ENCODE measurements at places on chromosomes 1 and 21.

DNA sequence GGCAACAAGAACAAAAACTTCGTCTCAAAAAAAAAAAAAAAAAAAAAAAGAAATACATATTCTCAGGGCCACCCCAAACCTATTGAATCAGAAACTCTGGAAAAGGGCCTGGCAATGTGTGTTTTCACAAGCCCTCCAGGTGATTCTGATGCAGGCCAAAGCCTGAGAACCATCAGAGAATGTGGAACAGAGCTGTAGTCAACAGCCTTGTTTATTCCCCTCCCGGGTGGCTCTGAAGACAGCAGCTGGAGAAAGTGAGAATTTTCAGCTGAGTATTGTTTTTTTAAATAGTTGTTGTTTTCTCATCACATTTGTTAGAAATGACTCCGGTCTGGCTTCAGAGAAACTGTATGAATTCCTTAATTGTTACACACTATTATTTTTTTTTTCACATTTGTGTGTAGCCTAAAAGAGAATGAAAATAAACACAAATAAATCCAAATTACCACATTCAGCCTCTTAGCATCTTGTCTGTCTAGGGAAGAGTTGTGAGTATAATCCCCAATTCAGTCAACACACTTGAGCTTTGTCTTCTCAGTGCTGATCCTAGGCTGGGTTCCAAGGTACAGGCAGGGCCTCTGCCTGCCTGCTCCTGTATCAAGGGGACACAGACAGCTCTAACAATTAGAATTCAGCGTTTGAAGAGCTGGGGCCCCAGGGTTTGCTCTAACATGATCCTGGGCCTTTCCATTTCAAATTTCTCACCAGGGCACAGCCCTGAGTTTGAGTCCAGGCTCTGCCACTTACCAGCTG lies 6.6 kb upstream of the AZIN2 start:
- no peak for DNase-seq

DNA sequence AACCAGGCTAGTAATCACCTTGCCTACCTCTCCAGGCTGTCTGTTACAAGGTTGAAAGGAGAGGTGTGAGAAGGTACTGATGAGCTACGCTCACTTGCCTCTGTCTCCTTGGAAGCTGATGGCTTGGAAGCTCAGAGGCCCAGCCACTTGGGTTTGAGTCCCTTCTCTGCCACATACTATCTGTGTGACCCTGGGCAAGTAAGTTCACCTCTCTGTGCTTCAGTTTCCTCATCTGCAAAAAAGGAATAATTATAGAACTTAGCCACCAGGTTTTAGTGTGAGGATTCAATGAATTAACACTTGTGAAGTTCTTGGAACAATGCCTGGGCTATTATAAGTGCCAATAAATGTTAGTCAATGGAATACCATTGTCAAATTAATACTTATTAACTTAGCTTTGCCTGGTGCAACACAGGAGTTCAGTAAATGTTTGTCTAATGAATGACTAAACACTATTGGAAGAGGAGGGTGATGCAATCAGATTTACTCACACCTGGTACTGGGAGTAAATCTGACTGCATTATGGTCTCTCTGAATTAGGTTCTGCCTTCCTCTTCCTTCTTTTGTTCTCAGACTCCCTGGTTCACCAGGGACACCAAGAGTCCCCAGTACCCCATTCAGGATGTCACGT lies 55.5 kb downstream of the TRABD2B start:
- no peak for DNase-seq

DNA sequence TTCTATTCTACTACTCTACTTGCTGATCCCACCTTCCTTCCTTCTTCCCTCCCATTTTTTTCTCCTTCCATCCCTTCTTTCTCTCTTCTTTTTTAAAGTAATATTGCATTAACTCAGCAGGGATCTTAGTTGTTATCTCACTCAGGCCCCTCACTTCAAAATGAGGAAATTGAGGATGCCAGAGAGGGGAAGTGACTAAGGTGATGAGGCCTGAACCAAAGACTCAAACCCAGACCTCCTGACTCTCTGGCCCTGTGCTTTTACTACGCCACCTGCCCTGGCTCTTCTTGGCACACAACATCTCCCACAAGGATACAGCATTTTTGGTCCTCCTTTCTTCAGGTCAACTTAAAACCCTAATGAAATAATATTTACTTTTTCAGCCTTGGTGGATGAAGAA lies 151.7 kb upstream of the ZNF648 start:
- no peak for DNase-seq

DNA sequence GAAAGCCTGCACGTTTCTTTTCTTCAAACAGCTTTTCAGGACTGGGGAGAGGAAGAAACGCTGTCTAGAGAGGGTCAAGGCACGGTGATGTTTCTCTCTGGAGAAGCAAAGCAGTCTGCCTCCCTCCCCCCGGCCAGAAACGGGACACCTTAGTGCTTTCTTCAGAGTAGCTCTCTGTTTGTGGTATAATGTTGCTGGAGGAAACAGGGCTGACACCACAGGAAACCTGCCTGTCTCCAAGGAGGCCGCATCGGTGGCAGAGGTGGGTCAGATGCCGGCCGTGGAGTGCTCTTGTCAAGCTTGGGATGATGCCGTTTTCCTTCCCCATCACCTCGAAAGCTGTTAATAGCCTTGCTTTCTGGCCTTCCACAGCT lies 139.4 kb downstream of the DHRS3 start:
- DNase-seq = no peak

- no peak for DNase-seq
Measured at GRCh38 chr1:40592107-40592803, 60.8 kb downstream of the ZNF684 start.

- DNase-seq = no peak
Measured at GRCh38 chr1:41830726-41831125, 88.0 kb downstream of the HIVEP3 start.

- DNase-seq = no peak
Measured at GRCh38 chr1:44720281-44720680, 10.7 kb downstream of the RNU5D-1 start.

DNA sequence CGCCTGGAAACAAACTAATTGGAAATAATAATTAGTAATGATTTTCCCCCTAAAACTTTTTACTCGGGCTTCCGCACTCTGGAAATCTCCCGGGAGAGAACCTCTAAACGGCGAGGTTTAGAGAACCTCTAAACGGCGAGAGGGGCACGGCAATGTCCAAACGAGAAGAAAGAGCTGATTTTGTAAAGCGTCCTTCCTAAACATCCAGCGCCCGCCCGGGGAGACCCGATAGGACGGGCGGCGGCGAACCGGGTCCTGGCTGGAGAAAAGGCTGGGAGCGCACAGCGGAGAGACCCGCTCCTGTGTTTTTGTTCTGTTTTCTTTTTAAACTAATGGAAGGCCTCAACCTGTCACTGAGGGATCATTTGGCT lies 1.6 kb downstream of the PAX7 start:
- DNase-seq = no peak

DNA sequence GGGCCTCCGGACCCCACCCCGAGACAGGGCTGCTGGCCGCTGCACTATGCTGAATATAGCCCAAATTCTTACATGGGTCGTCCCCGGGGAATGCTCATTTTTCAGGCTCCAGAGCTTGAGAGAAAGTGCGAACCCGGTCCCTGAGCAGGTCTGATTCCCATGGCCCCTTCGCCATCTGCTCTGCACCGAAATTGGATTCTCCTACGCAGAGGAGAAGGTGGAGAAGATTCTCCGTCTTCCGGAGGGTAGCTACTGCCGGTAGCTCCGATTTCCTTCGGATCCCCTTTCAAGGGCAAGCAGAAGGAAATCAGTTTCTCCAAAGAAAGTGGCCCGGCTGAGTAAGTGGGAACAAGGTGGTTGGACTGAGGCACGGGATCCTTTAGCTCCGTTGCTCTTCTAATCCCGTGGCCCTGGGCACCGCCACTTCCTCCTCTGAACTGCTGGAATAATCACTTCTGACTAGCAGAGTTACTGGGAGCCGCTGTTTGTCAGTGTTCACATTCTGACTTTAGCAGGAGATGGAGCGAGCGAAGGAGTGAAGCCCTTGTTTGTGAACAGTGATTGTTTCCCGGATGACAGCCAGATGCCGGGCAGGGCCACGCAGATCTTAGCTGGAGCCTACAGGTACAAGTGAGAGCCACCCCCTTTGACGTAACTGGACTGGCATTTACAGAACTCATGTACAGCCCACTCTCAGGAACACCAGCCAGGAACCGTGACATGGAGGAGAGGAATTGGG lies 1.1 kb upstream of the ZNF496 start:
- DNase-seq = no peak

GRCh38 chr21:32015461-32016139 lies 142.8 kb downstream of the HUNK start:
- DNase-seq = no peak

DNA sequence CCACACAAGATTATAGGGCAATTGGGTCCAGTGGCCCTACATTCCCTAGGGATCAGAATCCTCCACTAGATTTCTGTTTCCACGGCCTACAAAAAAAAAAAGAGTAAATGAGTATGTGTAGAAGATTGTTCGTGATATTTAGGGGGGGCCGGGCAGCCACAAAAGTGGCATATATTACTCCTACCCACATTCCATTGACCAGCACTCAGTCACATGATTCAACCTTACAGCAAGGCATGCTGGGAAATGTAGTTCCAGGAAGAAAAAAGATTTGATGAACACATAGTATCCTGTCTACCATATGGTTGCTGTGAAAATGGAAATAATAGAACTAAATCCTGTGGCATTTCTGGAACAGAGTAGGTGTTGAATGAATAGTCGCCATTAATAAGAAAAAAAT lies 43.4 kb upstream of the GJB5 start:
- DNase-seq = no peak

- no peak for DNase-seq
Measured at GRCh38 chr21:28938726-28939125, 54.0 kb downstream of the LTN1 start.

- DNase-seq = no peak
Measured at GRCh38 chr21:42031816-42032215, 21.7 kb upstream of the ZBTB21 start.

GRCh38 chr21:42098957-42099505 lies 27.9 kb downstream of the UMODL1 start:
- DNase-seq = no peak

- no peak for DNase-seq
Measured at GRCh38 chr1:171397851-171398469, 84.0 kb downstream of the FMO4 start.

DNA sequence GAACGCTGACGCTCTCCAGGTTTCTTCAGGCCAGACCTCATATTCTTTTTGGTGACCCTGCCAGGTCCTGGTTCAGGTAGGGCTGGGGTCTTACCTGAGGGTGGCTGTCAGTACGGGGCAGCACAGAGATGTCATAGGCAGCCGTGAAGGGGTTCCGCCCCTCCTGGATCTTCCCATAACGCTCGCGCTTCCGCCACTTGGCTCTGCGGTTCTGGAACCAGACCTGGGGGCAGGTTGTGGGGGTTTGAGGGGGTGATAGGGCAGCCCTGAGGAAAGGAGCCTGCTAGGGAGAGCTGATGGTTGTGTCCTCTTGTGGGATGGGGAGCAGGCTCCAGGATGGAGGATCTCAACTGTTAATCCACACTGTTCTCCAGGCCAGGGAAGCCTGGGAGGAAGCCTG lies 9.1 kb downstream of the ALX3 start:
- no peak for DNase-seq

GRCh38 chr1:59487335-59488031 lies 190.6 kb downstream of the FGGY start:
- DNase-seq = no peak

GRCh38 chr1:94205639-94206038 lies 31.7 kb downstream of the ARHGAP29 start:
- no peak for DNase-seq

GRCh38 chr1:43910343-43910742 lies 23.3 kb upstream of the ARTN start:
- DNase-seq = no peak

DNA sequence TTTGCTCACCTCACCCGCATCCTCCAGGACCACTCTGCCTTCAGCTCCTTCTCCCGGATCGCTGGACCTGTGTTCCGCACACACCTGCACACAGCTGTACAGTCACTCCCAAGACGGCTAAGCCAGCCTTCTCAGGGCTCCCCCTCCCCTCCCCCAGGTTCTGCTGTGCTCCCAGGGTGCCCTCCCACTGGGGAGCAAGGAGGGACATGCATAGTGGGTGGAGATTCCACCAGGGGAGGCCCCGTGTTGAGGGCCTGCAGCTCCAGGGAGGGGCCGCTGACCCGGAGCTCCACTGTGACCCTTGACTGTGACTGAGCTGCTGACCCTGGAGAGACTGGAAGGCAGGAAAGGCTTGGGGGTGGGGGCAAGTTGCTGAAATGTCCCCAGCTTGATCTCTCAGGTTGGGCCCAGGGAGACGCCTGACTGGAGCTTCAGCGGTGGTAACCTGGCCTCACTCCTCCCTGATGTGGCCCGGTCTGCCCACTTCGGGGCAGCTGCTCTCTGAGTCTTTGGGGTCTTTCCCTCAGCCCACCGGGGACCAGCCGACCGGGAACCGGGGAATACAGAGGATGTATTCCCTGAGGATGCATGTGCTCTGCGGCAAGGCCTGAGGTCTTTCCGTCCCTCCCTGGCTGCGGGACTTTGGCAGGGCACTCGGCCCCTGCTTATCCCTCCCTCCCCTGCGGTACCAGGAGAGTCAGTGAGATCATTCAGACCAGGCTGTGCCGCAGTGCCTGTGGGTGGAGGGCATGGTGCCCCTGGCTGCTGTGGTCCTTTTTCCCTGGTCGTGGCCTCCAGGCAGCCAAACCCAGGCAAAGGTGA lies 28.6 kb upstream of the PLCH2 start:
- DNase-seq = no peak

DNA sequence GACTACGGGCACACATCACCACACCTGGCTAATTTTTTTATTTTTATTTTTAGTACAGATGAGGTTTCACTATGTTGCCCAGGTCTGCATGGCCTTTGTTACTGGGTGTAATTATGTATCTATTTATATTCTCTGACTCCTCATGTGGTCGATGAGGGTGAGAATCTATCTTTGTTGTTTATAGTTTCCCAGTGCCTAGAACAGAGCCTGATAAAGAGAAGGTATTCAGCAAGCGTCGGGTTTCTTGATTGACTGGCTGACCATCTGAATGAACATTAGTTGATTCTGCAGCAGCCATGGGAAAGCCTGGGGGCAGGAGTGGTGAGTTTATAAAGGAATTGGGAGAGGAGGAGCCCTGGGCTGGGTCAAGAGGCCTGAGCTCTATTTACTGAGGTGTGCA lies 28.5 kb downstream of the SERINC2 start:
- no peak for DNase-seq

GRCh38 chr1:24695202-24695974 lies 49.9 kb upstream of the CLIC4 start:
- DNase-seq = no peak

DNA sequence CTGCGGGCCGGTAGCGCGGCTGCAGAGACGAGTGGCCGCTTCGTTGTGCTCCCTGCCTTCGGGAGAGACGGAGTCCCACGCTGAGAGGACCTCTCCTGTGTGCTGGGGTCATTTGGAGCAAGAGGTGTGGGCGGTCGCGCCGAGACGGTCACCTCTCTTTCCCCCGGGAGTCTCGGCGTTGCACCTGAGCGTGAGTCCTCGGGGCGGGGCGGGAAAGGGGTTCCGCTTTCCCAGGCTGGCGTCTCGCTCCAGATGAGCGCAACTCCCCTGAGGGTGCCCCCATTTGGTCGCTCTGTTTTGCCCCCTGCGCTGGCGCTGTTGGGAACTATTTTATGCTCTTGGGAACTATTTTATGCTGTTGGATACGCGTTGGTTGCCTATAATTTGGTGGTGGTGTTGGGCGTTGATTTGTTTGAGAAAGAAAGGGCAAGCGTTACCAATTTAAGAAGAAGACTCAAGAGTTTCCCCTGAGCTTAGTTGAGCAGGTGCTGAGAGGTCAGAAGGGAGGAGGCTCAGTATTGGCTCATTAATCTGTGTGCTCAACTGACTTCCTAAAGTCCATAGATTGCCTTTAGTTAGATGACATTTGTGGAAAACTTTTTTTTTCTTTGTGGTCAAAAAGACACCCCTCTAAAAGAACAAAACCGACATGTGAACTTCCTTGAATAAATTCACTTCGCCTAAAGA lies 683 bp downstream of the LRRC8B start:
- peak; percentile 8 for DNase-seq

Data from activated gamma-delta T cell treated with anti-CD3 and anti-CD28 coated beads, Interleukin-2, amount 50 U/mL, for 16 hours (primary cell).